Activated CD8-positive, alpha-beta memory T cell treated with anti-CD3 and anti-CD28 coated beads for 1 hour (primary cell): ENCODE measurements at places on chromosomes 11 and 22.

GRCh38 chr11:102678022-102678421 is 27.5 kb downstream of the MMP27 start:
- no peak for DNase-seq

DNA sequence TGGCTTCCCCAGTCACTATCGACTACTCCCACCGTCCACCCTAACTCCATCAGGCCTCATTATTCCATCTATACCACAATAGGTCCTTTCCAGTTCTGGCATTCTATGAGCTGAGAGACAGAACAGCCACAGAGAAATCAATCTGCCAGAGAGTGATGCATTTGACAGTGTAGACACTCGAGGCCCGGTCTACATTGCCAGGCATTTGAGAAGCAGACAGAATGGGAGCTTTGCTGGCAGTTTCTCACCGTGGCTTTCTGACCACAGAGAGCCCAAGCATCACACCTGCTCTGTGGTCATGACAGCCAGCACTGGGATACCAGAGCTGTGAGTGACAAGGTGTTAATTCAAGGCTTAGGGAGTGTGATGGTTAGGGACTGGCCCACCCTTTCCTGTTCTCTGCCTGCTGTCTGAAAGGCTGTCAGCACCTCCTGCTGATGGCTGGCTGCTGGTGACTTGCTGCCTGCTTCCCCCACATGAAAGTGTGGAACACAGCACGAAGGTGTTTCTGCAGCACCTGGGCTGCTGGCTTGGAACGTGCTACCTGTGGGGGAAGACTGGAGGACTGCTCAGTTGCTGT is 137.8 kb downstream of the KIRREL3 start:
- DNase-seq, result no peak

DNA sequence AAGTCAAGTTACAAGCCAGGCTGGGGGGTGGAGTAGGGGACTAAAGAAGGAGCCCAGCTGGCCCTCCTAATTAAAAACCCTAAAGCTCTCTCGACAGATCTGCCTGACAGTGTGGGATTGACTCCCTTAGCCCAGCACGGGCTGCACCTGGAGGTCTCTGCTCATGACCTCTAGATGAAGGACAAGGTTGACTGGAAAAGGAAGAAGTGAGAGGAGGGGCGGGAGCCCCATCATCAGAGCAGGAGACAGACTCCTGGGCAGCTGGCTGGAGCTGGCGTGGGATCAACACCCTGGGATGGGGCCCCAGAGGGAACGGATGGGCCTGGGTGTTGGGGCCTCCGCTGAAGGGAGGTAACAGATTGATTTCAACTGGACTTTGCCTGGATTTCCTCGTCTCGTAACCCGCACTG is 46.1 kb downstream of the RPUSD4 start:
- DNase-seq, result no peak

DNA sequence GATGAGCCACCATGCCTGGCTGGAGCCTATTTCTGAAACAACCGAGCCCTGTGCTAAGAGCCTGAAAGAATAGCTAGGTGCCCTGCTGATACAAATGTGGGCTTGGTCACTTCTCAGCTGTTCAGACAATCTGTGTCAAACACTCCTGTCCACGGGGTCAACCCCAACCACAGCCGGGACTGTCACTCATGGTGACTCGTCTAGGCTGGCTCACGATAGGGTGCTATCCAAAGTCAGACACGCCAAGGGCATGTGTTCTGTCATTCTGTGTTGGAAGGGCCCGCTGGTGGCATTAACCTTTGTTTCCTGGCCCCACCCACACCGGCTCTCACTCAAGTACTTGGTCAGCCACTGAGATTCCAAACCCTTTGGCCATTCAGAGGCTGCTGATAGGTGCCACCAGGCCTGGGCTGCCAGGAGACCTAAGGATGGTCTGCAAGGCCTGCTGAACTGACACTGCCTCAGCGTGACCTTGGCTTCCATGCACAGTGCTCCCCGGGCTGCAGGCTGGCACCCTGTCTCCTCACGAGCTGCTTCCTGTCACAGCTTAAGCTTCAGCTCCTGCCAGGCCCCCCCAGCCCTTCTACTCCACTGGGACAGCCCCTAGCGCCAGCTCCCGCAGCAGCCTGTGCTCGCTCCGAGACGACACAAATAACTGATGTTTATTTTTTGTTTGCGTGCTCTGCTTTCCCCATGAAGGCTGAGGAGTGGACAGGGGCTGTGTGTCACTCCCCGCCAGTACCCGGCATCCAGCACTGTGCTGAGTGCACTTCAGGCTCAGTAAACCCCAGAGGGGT is 14.2 kb upstream of the CDC42BPG start:
- no peak for DNase-seq

GRCh38 chr11:134254433-134255183 is 1.2 kb downstream of the ACAD8 start:
- DNase-seq, result no peak

GRCh38 chr11:36362902-36363301 is 66.8 kb downstream of the PRR5L start:
- DNase-seq, result no peak

DNA sequence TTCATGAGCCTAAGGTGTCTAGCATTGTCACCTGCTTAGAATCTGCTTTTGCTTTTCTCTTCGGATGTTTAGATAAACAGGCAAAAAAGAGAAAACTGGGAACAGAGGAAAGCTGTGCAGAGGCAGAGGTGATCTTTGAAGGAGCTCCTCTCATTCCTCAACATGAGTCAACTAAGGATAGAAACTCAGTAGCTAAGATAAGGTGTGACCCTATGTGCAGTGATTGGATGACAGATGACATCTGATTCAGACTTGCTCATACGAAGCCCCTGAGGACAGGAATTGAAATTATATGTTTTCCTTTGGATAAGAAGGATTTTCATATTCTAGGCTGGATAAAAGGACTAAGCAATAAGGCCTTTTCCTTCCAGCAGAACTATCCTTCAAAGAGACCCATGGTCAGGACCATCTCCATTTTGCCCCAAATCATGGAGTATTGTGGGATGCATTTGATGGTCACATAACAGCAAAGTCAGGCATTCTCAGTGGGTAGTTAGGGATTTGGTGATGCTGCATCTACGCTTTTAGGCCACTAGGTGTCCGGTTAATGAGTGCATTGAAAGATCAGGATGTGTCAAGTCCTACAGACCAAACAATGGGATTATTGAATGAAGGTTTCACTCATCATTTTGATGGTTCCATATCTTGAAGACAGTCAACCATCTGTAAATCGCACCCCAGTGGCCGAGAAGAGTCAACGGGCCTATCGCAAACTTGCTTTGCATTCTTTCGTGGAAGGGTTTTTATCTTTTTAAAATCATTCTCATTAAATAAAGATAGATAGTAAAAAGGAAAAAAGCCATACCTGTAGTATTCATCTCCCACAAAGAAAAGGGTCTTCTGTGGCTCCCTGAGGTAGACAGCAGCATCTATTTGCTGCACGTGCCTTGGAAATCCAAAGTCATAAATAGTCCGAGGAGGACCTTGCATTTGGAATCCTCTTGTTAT is 32.2 kb downstream of the MMP20 start:
- DNase-seq, result no peak

GRCh38 chr11:111047374-111047773 is 198.2 kb upstream of the POU2AF2 start:
- no peak for DNase-seq

- DNase-seq, result no peak
Measured at GRCh38 chr11:119319700-119320239, 2.8 kb upstream of the MCAM start.

- DNase-seq, result no peak
Measured at GRCh38 chr11:8038811-8039529, 42.0 kb upstream of the TUB start.

DNA sequence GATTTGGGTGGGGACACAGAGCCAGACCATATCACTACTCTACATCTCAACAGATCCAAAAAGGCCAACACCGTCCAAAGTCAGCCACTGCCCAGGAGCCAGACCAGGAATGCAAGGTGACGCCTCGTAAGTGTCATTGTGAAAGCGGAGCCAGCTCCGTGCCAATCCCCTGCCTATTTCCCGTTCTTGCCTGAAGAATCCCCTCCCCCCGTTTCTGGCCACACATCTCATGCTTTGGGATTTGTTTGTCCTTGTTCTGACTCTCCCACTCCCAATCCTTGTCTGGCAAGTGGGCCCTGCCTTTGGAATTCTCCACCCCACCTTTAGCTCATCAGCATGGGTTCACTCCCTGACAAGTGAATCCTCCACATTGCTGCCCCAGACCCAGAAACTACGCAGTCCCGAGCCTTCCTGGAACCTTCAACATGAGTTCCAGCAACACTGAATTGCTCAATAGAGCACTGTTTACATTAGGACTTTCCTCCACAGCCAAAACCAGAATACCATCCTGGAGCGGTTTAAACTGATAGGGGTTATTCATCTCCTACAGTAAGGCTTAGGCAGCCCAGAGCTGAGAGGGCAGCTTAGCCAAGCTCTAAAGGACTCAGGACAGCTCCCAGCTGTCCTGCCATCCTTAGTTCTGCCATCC is 6.0 kb upstream of the SLC35C1 start:
- no peak for DNase-seq

DNA sequence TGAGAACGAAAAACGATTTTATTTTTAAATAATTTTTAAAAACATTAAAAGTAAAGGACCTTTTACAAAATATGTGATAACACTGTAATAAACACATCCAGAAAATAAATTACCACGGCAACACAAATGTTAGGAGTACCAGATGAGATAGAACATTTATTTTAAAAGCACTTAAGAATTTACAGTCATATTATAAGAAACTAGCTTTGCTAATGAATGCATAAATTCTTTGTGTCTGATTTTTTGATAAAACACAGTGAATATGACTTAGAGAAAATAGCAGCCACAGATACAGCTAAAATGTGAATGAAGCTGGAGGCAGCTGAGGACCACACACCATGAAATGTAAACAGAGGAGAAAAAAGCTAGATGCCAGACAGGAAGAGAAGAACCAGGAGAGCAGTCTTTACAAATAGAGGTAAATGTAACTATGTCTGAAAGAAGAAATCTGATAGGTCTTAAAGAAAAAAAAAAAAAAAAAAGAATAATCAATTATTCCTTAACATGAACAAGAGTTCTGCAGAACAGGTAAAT is 14.6 kb downstream of the CCDC34 start:
- DNase-seq, result no peak

DNA sequence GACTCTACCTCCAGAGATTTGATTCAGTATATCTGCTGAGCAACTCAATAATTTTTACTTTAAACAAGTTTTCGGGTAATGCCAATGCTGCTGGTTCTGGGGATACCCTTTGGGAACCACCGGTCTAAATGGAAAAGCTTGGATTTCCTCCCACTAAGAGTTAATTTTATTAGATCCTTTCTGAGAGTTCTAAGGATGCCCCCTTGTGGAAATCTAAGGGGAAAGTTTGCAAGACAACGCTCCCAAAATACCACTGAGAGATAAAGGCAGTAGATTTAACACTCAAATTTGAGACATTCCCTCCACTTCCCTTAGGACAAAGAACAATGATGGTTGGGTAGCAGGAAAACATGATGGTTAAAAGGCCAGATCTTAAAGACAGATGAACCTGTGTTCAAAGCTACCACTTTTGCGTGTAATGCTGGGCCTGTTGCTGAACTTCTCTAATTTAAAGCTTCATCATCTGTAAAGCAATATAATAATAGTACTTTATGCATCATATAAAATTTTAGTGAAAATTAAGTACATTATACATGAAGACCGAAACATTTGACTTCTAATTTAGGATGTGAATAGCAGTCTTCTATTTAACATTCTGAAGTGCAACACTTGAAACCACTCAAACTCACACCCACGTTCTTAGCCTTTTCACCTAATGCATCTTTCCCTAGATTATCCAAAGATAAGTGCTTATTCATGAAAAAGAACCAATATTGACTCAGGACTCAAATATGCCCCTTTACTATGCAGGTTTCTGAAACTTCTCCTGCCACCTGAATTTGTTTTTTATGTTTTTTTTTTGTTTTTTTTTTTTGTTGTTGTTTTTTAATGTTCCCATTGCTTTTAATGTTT is 110.1 kb upstream of the LUZP2 start:
- DNase-seq, result no peak

DNA sequence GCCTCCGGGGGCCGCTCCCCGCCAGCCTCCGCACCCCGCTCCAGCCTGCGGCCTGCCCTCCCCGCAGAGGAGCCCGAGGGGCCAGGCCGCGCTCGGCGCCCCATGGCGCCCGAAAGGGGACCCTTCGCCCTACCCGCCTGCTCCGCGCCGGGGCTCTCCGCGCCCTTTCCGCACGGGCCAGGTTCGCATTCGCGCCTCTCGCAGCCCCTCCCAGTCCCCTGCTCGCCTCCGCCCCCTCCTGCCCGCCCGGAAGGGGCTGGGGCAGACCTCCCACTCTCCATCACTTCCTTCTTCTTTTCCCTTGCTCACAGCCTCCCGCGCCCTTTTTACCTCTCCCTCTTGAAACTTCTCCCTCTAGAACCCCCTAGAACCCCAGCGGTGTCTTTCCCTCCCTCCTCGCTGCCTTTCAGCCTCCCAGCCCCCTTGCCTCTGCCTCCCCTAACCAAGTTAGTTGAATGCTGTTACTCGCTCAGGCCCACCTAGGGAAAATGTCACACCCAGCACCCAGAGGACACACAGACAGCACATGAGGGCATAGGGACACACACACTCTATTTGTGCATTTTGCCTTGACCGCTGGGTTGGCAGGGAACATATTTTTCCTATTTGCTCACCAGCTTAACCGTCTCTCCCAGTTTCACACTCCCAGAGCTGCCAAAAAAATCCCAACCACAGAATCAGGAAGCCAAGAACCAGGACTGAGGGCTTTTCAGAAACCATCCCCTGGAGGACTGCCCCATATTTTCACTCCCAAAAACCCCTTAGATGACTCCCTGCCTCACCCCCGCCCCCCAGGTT is at the start of gene SLC43A3:
TSS of gene SLC43A3 (minus strand) at position 193 of the 798 bp plus-strand sequence. CDS start 949 bp downstream, outside the sequence.
- DNase-seq, result peak; percentile 30

DNA sequence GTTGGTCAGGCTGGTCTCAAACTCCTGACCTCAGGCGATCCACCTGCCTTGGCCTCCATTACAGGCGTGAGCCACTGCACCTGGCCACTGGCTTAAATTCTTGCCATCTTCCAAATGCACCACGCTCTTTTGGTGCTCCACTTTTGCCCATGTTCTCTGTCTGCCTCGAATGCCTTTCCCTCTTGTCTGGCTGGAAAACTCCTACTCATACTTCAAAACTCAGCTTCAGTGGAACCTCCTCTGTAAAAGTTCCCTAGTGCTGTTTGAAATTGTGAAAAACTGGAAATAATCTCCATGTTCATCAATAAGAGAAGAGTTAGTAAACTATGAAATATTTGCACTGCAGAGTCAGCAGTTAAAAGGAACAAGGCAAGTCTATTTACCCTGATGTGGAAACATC is 11.5 kb downstream of the VWCE start:
- no peak for DNase-seq

- DNase-seq, result no peak
Measured at GRCh38 chr22:48275412-48275811, 1513.0 kb downstream of the TBC1D22A start.
